NCI-H2081 treated with DMSO at 0.1 percent for 48 hours (cell line): ENCODE measurements at places on chromosomes 2 and 18.

DNA sequence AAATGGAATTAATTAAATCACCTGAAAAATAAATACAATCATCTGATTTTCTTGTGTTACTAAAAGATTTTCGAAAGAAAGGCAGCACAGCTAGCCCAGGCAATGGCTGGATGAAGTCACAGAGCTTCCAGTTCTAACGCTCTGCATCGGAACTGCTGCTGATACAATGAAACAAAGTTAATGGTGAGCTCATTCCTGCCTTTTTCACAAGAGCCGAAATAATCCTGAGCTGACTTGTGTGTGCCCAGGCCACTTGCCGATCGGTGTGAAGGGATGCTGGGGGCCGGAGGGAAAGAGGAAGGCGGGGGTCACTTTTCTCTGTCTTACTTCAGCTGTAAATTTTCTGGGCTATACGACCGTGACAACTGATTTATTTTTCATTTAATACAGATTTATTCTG is 149.5 kb downstream of the INO80D start:
- no peak for DNase-seq

GRCh38 chr2:133266041-133266925 is 302.0 kb downstream of the NCKAP5 start:
- DNase-seq = no peak

- no peak for DNase-seq
Observed at GRCh38 chr2:106020032-106020431, 174.1 kb downstream of the UXS1 start.

DNA sequence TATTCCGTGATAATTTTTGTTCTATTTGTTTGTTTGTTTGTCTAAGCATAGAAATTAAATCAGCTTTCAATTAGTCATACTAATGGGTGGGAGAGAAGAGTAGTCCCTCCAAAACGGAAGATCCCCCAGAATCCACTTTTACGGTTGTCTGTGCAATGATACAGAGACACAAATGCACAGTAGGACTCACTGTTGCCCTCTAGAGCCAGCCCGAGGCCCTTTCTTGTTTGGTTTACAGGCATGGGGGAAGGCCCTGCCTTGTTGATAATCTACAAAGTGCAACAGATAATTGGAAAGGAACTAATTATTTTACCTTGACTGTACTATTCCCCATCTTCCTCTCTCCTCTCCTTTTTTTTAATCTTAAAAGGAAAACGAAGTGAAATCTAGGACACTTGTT is 121.1 kb downstream of the ACOXL start:
- DNase-seq = no peak

GRCh38 chr2:173043476-173043875 is 32.2 kb upstream of the MAP3K20 start:
- DNase-seq = no peak

DNA sequence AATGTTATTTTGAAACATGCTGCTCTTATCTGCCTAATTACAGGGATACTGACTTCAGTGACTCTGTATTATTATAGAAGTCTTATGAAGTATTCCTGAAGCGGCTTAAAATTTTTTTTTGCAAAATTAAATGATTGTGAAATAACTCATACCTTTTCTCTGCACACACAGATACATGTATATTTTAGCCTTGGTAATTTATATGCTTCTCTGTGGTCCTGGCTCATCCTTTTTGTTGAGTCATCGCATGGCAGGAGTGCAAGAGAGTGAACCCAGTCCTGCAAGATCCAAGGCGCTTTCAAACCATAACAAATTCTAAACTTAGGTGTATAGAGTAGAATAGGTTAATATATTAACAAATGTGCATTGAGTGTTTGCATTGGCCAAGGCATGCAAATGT is 8.6 kb downstream of the CCNT2 start:
- DNase-seq = no peak
